ENCODE measurements at places on chromosomes 4 and X. TPM values are rescaled to one million over a fixed set of nuclear protein-coding genes. Genes with fewer than 3 reads are reported as not detected.
A peak's percentile ranks its signal among the peaks of the same experiment; 100 is the strongest.

DNA sequence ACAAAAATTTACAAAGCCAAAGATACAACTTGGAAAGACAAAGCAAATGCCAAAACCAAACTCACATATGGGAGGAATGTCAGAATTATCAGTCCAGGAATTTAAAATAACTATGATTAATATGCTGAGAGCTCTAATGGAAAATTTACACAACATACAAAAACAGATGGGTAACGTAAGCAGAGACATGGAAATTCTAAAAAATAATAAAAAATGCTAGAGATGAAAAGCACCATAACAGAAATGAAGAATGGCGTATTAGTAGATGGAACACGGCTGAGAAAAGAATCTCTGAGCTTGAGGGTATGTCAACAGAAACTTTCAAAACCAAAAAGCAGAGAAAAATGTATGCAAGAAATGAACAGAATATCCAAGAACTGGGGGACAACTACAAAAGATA, 4.1 kb upstream of the MANBA start:
- no peak overlapping the region for H3K27ac ChIP-seq
- no peaks in the 10 kb centered on the region for H3K36me3 ChIP-seq
- peaks cover 5% of the 10 kb centered on the region for H3K4me1 ChIP-seq
- DNase-seq, result no peak
- H3K4me3 ChIP-seq, result no peak overlapping the region

- H3K36me3 ChIP-seq, result no peaks in the 10 kb centered on the region
- H3K4me3 ChIP-seq, result no peak overlapping the region
- no peak overlapping the region for H3K27ac ChIP-seq
- H3K4me1 ChIP-seq, result no peaks in the 10 kb centered on the region
- no peaks in the 10 kb centered on the region for H3K27me3 ChIP-seq
Measured at GRCh38 chrX:68982476-68982875, 153.7 kb downstream of the EFNB1 start.

GRCh38 chr4:112403101-112403945, 106.2 kb downstream of the ALPK1 start:
- H3K4me3 ChIP-seq, result no peak overlapping the region
- no peak overlapping the region for H3K27ac ChIP-seq
- no peak for DNase-seq
- no peaks in the 10 kb centered on the region for H3K36me3 ChIP-seq

GRPEL1 gene
- total RNA-seq, result 74.5 TPM

FAM9C gene
- total RNA-seq, result not detected

AR gene
- not detected for total RNA-seq

C1GALT1C1 gene
- total RNA-seq, result 33.3 TPM

TACC3 gene
- 32.0 TPM for total RNA-seq

COX7B2 gene
- total RNA-seq, result not detected

DNA sequence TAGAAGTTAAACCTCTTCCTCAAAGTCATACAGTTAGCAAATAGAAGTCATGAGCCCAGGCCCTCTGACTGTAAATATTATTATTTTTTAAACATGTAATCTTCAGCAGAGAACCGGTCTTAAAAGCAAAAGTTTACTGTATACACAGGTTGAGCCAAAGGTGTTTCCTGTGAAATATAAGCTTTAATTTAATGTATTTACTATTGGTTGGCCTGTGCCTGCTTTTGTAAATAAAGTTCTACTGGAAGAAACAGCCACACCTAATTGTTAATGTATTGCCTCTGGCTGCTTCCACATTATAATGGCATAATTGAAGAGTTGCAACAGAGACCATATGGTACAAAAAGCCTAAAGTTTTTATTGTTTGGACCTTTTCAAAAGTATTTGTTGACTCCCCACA, 61.0 kb upstream of the PRDM8 start:
- DNase-seq, result peak; percentile 68
- no peaks in the 10 kb centered on the region for H3K27me3 ChIP-seq
- H3K4me3 ChIP-seq, result no peak overlapping the region
- no peaks in the 10 kb centered on the region for H3K36me3 ChIP-seq

DNA sequence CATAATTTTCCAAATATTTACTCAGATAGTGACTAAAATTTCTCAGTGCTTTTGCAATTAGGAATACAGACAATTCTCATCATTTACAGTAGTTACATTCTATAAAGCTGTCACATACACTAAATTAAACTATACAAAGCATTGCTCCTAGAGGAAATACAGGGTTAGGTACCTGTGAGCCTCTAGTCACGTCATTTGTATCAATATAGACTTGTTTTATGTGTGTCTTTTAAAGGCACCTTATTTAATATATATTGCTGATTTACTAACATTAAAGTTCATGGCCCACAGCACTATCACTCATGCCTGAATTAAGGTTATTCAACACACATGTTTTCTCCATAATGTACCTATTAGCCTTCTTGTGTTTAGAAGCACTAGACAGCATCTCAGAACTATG, 78.7 kb downstream of the PABPC4L start:
- no peak for DNase-seq
- no peaks in the 10 kb centered on the region for H3K4me1 ChIP-seq
- H3K27ac ChIP-seq, result no peak overlapping the region
- no peaks in the 10 kb centered on the region for H3K27me3 ChIP-seq
- no peaks in the 10 kb centered on the region for H3K36me3 ChIP-seq

Measured in PC-3 (cell line).